Activated T-helper 17 cell treated with anti-CD3 and anti-CD28 coated beads, Interleukin-2, amount 50 U/mL, for 72 hours (primary cell): ENCODE measurements at places on chromosomes 1 and 21.

DNA sequence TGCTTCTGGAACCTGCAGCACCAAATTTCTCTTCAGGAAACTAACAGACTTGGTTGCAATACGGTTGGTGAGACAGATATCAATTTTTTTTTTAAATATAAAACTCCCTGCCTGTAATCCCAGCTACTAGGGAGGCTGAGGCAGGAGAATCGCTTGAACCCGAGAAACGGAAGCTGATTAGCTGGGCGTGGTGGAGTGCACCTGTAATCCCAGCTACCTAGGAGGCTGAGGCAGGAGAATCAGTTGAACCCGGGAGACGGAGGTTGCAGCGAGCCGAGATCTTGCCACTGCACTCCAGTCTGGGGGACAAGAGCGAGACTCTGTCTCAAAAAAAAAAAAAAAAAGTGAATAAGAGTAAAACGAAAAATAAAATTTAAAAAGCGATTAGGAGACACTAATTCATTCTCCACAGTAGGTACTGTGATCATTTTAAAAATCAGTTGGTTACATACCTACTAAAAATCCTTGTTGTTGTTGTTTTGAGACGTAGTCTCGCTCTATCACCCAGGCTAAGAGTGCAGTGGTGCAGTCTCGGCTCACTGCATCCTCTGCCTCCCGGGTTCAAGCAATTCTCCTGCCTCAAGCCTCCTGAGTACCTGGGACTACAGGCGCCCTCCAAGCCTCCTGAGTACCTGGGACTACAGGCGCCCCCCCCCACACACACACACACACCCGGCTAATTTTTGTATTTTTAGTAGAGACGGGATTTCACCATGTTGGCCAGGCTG, 796 bp upstream of the RBM8A start:
- ATAC-seq: no peak

DNA sequence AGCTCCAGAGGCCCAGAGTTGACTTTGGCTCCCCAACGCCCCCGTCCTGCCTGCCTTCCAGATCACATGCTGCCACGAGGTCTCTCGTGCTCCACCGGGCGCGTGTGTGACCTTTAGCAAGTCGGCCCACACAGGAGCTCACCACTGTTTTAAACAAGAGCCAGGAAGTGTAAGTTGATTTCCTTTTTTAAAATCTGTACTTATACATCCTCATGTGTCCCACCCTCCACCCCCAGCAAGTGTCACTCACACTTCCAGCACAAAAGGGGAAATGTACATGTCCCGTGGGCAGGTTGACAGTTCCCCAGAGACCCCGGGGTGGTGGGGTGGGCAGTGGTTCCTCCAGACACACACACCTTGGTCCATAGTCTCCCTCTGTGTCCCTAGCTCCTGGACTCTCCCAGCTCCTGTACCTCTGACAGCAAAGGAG, 84.4 kb downstream of the STUM start:
- ATAC-seq: no peak

GRCh38 chr1:29643838-29644440, 407.6 kb downstream of the PTPRU start:
- ATAC-seq: no peak

DNA sequence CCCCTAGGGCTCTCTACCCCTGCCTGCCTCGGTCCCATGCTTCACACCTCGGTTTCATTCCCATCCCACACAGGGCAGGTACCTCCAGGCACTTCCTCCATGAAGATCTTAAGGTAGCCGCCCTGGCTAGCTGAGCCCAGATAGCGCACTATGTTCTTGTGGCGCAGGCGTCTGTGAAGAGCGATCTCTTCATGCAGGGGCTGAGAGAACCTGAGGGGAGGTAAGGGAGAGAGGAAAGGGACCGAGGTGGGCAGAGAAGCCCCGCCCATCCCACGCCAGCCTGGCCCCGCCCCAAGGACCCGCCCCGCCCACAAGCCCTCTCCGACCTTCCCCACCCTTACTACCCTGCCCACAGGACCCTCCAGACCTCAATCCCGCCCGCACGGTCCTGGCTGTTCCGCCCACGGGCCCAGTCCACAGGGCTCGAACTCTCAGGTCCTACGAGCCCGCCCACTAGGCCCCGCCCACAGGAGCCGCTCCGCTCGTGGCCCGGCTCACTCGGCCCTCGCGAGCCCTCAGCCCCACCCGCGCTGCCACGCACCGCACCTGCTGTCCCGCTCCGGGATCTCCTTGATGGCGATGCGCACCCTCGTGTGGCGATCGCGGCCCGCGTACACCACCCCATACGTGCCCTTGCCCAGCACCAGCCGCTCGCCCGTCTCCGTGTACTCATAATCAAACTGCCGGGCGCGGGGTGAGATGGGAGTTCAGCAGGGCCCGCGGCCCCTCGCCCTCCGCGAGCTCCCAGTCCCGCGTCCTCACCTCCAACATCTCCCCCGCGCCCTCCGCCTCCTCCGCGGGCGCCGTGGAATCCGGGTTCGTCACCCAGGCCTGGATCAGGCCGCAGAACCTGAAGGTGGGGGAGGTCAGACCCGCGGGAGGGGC, 6.4 kb downstream of the MAP3K6 start:
- ATAC-seq: peak; percentile 15

DNA sequence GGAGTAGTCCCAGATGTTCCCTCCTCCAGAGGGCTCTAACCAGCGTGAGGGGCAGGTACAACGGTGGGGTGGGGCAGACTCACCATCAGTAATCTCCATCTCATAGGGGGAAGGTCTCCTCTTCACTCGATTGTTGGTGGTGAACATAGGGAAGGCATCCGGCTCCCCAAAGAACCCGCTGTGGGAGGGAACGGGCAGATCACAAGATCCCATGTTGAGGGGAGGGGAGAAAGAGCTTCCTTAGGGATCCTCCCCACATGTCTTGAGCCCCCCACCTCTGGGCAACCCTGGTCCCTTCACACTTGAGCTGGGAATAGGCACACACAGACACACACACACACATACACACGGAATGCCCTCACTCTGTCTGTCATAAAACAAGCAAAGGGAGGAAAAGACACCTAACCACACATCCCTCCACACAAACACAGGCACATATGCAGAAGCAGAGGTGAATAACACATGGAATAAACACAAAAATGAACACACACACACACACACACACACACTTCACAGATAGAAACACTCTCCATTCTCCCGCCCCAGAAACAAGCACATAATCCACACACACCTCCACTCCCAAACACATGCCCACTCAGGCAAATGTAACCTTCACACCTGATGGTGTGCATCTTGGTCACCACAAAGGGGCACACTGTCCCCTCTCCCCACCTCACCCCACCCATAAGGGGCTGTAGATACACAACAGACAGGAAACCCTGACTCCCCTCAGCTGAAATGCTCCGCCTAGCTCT, 7.9 kb downstream of the TAL1 start:
- no peak for ATAC-seq

GRCh38 chr1:236351875-236352573, 42.1 kb upstream of the EDARADD start:
- no peak for ATAC-seq

DNA sequence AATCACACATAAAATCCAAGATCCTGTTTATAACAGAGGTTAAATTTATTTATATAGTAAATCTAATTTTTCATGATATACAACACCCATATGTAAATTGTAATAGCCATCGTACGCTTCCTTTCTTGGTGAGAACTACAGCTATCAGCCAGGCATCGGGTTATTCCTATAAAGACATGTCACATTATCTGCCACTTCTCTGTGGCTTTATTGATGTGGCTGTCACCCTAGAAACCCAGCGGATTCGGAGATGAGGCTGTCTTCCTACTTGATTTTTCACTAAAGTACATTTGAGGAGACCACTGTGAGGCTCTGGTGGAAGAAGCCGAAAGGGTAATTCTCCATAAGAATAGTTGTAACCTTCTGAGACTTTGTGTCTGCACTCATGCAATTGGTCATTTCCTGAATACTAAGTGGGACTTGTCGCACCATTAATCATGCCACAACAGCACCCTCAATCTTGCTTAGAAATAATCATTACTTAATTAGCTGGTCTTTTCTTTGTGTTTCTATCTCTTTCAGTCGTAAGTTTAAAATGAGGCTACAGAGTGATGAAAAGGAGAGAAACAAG, 106.0 kb downstream of the NTNG1 start:
- no peak for ATAC-seq

GRCh38 chr1:165010418-165011070, 346.0 kb downstream of the LMX1A start:
- no peak for ATAC-seq

DNA sequence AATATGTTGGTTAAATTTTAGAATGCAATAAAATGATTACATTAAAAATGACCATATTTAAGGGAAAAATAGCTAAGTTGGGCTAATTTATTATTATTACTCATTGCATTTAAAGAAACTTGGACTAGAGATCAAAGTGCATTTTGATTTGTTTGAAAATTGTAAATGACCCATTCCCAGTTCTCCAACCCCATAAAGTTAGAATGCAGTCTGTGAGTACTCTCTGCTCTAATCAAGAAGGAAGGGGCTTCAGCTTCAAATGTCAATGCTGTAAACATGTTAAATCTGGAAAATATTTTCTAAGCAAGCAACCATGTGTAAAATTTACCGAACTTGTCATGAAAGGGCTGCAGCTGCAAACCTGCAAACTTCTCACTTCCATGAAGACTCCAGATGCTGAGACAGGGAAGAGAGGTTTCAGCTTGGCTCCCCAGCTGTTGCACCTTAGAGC, 232.7 kb downstream of the TTLL7 start:
- no peak for ATAC-seq

GRCh38 chr21:42724226-42724920, 71.0 kb downstream of the PDE9A start:
- no peak for ATAC-seq

- no peak for ATAC-seq
These were observed 39.6 kb downstream of the GREM2 start for GRCh38 chr1:240572328-240572727.

GRCh38 chr1:223245983-223246382, 102.9 kb upstream of the TLR5 start:
- no peak for ATAC-seq

GRCh38 chr1:43598622-43599021, 51.3 kb upstream of the KDM4A start:
- ATAC-seq: no peak

DNA sequence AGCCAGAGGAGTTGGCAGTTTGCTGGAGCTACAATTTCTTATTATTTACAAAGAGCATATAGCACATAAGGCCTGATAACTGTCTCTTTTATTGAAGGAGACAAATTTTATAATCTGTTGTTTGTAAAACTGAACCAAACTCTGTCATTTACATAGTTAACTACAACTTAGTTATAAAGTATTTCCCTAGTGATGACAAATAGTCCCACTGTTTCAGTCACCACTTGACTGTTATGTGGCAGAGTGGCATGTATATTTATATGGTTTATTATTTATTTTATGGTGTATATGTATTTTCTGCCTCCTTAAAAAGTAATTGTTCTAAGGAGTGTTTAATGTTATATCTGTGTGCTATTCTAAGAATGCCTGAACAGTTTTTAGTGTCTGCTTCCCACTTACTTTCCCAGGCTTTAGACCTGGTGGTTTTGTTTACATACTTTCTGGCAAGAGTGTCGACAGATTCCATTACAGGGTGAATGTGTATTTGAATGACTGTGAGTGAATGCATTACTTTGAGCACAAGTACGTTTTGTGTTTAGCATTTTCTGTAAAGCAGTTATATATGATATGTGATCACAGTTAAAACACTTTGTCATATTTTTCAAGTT, 10.0 kb downstream of the TSEN15 start:
- no peak for ATAC-seq

- ATAC-seq: no peak
These were observed 25.0 kb downstream of the TTC39A start for GRCh38 chr1:51305371-51305823.

DNA sequence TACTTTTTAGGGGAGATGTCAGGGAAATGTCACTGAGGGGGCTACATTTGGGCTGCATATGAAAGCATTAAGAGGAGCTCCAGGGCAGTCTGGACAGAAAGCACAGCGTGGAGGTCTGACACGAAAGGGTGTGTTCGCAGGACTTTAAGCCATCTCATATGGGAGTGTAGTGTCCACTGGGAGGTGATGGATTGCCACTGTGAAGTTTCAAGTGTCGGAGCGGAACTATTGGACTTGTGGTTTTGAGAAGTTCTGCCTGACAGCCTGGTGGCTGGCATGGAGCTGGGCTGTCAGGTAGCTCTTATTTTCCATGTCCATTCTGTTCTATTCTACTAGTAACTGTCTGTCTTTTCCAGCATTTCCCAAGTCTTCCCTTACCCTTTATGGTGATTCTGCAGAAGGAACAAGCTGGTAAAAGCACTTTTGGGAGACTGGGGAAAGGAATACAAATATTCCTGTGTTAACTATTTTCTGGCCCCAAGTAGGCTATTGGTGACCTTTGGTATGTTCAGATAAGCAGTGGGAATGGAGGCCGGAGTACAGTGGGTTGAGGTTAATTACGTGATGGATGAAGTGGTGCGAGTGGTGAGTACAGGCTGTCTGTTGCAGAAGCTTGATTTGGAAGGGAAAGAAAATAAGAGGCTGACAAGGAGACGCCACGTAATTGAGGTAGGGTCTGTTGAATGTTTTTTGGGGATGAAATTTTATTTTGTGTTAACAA, 19.3 kb downstream of the B3GALT5 start:
- ATAC-seq: no peak

- no peak for ATAC-seq
These were observed 20.5 kb upstream of the CD55 start for GRCh38 chr1:207300970-207301369.

GRCh38 chr1:78114034-78114956, 68.5 kb downstream of the GIPC2 start:
- peak; percentile 90 for ATAC-seq

DNA sequence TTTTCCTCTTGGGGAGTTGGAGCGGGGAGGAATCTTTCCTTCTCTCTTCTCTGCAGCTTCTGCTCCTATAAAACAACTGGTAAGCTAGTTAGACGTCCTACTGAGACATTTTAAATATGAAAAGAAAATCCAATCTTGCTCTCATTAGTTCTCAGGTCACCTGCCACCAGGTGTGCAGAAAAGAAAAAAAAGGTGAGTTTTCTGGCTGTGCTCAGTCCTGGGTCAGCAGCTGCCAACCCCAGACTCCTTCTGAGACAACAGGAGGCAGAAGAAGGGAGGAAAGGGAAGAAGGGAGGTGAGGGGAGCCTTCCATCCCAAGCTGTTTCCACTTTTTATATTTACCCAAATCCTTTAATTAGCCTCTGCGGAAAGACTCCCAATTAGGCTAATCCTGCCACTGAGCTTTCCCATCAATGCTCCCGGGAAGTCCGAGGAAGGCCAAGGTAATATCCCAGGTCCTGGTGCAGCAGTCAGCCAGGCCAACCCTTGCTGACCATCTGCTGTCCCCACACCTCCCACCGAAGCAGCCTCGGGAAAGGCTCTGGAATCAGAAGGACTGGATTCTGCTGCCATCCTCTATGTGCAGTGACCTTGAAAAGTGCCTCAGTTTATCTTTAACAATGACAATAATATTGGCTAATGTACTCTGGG, 33.4 kb downstream of the GLIS1 start:
- no peak for ATAC-seq

DNA sequence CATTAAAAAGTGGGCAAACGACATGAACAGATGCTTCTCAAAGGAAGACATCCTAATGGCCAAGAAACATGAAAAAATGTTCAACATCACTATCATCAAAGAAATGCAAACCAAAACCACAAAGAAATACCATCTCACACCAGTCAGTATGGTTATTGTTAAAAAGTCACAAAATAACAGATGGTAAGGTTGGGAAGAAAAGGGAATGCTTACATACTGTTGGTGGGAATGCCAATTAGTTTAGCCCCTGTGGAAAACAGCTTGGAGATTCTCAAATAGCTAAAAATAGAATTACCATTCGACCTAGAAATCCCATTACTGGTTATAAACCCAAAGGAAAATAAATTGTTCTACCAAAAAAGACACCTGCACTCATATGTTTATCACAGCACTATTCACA, 369.4 kb downstream of the KCNH1 start:
- ATAC-seq: no peak
